Brain microvascular endothelial cell (primary cell): ENCODE measurements at places on chromosomes 7 and 10.

DNA sequence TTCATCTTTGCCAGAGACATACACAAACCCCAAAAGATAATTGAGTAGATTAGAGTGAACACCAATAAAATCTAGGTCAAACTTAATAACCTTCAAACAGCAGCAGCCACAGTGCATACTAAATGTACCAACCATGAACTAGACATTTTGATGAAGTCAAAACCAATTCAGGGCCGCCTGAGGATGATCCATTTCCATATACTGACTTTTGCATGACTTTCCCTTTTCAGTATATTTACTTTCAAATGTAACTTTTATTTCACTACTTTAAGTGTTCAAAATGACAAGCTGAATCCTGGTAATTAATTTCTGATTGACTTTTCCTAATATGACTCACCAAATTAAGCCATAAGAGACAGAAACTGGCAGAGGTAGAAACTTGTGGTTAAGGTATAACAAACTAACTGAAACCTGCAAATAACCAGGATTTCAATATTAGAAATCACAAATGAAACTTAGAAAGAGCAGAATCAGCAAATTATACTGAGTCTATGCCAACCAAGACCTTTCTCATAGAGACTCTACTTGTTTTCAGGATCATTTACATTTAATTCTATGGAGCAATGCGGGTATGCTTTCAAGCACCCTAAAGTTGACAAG is 171.9 kb upstream of the LRRN3 start:
- DNase-seq: no peak

DNA sequence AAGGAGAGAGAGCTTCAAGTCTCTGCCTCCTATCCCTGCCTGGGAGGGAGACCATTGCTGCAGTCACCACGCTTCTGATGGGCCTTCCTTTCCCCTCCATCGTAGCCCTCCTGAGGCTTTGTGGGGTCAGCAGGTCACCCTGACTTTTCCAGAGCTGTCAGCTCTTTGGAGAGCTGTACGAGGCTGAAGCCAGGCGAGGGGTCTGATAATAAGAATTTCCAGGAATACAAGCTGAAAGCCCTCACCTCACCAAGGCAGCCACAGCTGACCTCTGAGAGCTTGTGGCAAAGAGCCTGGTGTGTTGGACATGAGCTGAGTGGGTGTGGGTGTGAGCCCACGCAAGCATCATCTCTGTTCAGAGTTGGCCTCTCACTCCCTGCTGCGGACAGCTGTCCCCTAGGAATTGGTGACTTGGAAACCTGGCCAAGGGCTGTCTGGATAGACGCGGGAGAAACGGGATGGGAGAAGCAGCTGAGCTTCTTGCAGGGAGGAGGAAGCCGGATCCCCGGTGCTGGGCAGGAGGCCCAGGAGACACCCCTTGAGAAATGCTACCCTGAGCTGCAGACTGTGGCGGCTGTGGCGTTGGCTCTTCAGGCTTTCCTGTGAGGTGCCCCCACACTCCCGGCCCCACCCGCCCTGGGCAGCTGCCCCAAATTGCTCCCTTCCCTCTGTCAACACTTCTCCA is 122.1 kb upstream of the BTBD16 start:
- no peak for DNase-seq

DNA sequence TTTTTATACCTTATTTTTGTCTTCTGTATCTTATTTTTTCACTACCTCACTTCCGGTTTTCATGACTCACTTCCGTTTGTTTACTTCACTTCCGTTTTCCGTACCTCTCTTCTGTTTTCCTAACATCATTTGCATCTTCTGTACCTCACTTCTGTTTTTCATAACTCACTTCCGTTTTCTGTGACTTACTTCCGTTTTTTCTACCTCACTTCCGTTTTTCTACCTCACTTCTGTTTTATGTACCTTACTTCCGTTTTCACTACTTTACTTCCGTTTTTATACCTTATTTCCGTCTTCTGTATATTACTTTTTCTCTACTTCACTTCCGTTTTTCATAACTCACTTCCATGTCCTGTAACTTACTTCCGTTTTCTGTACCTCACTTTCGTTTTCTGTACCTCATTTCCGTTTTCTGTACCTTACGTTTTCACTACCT is 492.5 kb upstream of the AKR1E2 start:
- no peak for DNase-seq

GRCh38 chr10:86711513-86712316 is 43.4 kb downstream of the LDB3 start:
- DNase-seq: no peak

GRCh38 chr7:127437837-127438236 is 45.3 kb upstream of the ZNF800 start:
- peak; percentile 45 for DNase-seq

DNA sequence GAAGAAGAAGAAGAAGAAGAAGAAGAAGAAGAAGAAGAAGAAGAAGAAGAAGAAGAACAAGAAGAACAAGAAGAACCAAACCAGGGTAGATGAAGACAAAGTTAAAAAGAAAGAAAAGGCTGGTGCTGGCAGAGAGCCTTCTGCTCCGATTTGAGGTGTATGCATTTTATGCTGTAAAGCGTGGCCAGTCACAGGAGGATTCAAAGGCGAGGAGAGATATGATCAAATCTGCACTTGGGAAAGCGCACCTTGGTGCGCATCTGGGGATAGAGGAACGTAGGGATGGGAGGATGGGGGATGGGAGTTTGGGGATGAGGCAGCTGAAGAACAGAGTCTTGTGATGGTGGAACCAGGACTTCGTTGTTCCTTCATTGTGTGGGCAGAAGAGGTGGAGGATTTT is at the start of gene NME8:
Gene NME8, plus strand, starts transcription at position 301 of the 400 bp plus-strand sequence. CDS start 1,670 bp downstream, outside the sequence.
- DNase-seq: no peak

GRCh38 chr7:94591176-94591575 is 64.8 kb downstream of the SGCE start:
- no peak for DNase-seq

DNA sequence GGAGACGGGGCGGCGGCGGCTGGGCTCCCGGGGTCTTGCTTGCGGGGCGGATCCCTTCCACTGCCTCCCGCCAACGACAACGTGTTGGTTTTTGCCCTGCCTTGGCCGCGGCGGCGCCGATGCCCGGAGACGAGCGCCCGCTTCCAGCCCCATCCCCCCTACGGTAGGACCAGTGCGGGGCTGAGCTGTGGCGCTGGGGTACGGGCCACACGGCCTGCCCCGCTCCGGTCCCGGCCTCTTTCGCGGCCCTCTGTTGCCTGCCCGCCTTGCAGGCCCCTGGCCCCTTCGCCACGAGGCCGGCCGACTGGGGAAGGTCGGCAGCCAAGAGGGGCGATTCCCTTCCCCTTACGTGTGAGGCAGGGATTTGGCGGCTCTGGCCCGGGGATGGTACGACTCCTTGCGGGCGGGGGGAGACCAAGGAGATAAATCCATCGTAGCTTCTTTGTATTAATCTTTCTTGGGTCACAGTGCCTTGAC is 488 bp downstream of the EIF4H start:
- DNase-seq: peak; percentile 24

DNA sequence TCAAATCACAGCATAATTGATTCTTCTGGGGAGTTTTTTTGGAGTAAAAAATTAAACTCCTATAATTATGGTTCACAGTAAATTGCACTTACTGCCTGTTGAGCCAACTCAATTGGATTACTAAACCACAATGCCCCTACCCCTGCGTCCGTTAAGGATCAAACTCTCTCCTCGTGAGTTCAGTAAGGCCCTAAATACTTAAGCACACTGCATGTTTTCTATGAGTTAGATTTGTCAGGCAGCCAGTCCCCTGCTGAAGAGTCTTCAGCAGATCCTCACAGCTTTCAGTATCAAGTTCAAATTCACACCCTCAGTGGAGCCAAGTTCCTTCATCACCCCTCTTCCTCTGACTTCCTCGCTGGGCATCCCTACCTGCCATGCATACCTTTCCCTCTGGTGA is 275.0 kb upstream of the BMPER start:
- DNase-seq: no peak

DNA sequence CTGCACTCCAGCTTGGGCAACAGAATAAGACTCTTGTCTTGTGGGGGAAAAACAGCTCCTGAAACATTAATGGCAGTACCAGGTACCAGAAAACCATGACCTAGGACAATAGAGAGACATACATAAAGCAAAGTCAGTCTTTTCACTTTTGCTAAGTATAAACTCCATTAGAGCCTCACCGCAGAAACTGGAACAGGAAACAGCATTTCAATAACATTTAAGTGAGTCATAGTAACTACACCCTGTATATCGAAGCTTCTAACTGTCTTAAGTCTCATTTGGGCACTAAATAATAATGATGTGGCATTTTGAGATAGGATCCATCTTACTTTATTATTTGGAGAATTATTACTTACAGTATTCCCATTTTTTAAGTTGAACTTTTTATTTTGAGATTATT is 517.8 kb upstream of the CELF2 start:
- peak; percentile 51 for DNase-seq

- no peak for DNase-seq
Observed at GRCh38 chr10:90458054-90458453, 399.8 kb downstream of the HTR7 start.

DNA sequence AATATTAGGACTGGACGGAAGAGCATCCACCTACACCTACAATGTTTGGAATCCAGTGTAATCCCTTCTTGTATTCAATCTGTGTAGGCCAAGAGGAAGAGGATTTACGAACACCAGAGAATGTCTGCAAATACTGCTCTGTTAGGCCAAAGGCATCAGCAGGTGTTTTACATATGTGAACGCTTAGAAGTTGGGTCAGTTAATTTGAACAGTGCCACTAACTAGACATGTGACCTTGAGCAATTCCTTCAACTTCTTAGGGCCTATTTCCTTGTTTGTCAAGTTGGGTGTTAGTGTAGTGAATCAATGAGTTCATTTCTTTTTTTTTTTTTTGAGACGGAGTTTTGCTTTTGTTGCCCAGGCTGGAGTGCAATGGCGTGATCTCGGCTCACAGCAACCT is 35.4 kb downstream of the MYPN start:
- DNase-seq: no peak

DNA sequence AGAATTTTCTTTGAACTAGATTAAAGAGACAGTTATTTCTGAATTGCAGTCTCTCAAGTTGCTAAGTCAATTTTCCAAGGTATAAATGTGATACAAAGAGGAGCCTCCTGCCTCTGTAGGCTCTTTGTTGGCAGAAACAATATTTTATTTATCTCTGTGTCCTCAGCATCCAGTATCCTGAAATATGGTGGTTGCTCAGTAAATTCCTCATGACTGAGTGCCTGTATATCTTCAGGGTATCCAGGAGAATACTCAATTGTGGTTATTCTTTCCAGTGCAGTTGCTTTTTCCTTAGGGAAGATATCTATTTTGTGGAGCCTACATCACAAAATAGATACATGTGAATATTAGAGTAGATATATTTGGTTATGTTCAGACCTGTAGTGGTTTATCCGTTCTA is 144.8 kb upstream of the FERD3L start:
- DNase-seq: no peak

DNA sequence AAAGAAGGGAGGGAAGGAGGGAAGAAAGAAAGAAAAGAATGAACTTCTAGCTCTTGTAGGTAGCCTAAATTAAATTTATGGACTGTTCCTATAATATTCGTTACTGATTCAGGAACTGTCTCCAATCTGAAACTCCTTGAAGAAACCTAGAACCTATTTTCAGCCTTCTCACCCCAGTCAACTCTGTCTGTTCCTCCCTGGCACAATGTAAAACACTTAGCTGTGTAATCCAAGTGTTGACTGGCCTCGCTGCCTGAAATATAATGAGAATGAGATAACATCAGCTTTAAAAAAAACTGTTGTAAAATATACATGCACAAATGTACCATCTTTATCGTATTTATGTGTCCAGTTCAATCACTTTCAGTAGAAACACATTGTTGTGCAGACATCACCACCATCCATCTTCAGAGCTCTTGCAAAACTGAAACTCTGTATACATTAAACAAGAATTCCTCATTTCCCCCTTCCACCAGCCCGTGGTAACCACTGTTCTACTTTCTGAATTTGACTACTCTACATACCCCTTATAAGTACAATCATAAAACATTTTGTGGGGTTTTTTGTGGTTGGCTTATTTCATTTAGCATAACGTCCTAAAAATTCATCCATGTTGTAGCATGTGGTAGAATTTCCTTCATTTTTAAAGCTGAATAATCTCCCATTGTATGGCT is 6.3 kb upstream of the C7orf33 start:
- DNase-seq: no peak

GRCh38 chr7:41203542-41203941 is 499.3 kb downstream of the INHBA start:
- DNase-seq: no peak

- no peak for DNase-seq
Observed at GRCh38 chr10:17009212-17009700, 120.4 kb downstream of the CUBN start.

- no peak for DNase-seq
Observed at GRCh38 chr7:2048531-2048930, 184.2 kb downstream of the MAD1L1 start.

GRCh38 chr7:4822677-4823076 is 39.2 kb downstream of the PAPOLB start:
- DNase-seq: no peak

DNA sequence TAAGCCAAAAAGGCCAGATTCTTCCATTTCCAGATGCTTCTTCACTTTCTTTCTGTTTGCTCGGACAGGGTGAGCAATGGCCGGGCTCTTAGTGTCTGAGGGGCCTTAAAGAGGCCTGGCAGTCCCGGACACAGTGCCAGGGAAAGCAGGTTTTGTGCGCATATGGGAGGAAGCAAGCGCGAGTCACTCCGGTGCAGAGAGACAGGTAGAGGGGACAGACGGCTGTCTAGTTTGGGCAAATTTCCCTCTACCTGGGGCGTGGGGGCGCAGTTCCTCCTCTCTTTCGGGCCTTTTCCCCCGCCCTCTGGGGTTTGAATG is 4.7 kb downstream of the NEUROD6 start:
- no peak for DNase-seq

GRCh38 chr7:139106959-139107358 is 2.6 kb downstream of the ZC3HAV1 start:
- DNase-seq: no peak

DNA sequence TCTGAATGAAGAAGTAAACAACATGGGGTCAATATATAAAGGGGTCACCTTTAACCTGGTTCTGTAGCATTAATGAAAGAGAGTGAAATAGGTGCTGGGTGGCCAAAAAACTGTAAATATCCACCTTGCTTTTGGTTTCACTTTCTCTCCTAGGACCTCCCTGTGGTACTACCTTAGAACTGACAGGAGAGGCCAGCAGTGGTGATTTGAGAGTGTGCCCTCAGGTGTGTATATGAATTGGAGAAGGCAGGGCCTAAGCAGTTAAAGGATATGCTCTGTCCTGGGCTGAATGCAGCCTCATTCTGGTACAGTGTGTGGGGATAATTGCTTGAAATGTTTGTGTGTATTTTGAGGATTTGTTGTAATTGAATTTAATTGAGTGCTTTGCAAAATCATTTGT is 62.0 kb downstream of the BBS9 start:
- DNase-seq: no peak

DNA sequence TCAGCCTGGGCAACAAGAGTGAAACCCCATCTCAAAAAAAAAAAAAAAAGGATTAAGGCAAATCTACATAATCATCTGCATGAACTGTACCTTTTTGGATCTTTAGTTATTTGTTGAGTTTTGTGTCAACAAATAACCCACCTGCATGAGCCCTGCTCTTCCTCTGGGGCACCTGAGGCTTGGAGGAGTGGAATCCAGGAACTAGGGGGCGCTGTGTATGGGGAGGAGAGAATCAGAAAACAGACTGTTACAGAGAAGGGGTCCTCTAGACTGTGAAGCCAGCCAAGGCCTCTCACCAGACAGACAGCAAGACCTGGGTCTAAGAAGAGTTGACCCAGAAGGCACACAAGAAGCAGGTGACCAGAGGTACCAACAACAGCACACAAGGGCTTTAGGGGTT is 682.8 kb upstream of the NRP1 start:
- DNase-seq: no peak

GRCh38 chr7:1811850-1812508 is 141.9 kb downstream of the ELFN1 start:
- DNase-seq: no peak

GRCh38 chr10:389261-389790 is 254.1 kb downstream of the ZMYND11 start:
- no peak for DNase-seq
